ENCODE measurements at places on chromosomes 2 and 18.

- DNase-seq = no peak
Observed at GRCh38 chr18:24910221-24910620, 441.7 kb downstream of the ZNF521 start.

GRCh38 chr2:199470672-199471442 is 13.1 kb upstream of the SATB2 start:
- no peak for DNase-seq

GRCh38 chr2:120914839-120915521 is 179.3 kb downstream of the GLI2 start:
- DNase-seq = peak; percentile 96

DNA sequence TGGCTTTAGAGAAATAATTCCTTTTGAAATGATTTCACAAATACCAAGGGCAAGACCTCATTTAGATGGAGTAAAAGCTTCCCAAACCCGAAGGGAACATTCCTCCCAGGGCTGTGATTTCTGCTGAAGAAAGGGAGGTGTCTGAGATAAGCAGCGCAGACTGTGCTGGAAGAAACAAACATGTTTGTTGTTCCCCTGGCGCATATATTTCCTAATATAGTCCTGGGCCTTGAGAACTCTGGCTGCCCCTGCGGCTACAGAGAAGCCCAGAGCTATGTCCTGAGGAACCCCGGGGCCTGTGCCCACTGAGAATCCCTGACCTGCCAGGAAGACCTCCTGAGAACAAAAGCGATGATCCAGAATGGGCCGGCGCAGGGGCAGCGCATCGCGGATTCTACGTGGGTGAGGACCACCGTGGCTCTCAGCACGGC is 372.6 kb upstream of the NT5C1B start:
- peak; percentile 33 for DNase-seq

- DNase-seq = no peak
Observed at GRCh38 chr2:59196491-59196890, 955.4 kb upstream of the FANCL start.

DNA sequence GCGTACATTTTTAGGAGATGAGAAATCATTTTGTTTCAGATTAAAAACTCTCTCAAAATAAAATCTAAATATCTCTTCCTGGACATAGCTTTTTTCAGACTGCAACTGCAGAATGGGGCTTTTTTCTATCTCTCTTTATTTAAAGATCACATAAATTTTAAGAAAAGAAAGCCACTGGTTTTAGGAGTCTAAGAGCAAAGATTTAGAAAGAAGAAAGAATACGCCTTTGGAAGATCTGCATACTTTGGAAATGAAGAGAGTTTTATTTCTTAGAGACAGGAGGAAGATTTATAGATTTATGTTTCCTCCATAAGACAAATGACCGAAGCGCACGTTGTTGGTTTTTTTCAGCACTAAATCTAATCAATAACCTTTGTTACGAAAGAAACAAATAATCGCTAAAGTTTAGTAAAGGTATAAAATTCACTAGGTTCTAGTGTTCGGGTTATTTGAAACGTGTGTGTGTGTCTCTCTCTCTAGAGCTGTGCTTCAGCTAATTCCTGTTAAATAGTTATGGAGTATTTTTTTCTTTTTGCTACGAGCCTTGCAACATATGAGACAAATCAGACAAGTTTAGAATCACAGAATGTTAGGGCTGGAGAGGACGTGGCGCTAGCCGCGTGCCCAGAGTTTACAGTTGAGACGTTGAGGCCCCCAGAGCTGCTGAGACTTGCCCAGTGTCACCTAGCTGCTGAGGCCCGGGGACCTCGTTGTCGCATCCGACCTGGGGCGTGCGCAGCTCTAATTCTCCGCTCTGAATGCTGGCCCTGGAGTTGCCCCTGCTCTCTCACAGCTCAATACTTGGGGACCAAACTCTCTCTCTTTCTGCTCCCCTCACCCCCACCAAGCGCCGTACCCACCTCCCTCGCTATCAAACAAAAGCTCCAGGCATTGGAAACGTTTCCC is 69.9 kb downstream of the CTAGE1 start:
- peak; percentile 73 for DNase-seq

DNA sequence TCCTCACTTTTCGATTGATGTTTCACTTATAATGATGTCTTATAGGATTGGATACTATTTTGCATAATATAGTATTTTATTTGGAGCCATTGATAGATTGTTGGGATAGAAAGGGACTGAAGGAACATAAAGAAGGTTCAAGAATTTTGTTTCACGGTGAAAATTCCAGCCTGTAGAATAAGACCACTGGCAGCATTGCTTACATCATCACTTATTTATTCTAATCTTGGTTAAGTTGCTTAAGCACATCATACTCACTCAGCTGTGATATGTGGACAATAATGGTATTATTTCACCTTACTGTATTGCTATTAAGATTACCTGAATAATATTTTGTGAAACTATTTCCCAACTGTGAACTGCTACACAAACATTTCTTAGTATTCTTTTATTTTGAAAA is 118.3 kb downstream of the FIGN start:
- DNase-seq = no peak

DNA sequence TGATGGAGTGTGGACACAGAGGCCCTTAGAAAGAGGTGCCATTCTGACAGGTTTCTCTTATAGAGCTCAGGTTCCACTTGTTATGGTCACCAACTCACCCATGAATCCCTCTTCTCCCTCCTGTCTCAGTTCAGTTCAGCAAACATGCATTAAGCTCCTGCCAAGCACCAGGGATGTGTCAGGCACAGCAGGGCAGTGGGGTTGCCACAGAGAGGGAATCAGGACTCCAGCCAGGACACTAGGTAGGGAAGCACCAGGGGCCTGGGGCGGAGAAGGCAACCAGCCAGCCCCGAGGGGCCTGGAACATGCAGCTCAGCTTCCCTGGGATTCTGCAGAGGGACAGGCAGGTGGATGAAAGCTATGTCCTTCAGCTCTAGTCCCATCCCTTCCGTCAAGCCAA is 44.6 kb downstream of the TOGARAM2 start:
- no peak for DNase-seq

DNA sequence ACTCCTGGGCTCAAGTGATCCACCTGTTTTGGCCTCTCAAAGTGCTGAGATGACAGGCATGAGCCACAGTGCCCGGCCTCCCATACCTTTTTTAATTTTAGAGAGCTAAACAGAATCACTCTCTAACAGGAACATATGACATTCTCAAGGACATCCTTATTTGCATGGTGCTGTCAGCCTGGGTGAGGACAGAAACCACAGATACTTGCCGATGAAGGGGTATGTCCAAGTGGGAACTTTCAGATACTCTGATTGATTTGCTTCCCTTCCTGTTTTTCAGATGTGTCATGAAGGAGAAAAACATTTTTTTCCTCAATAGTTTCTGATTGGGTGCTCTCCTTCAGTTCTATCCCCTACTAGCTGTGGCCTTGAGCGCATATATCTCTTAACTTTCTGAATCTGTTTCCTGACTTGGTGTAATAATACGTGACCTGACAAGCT is 49.6 kb downstream of the MYO3B start:
- no peak for DNase-seq

- DNase-seq = no peak
Observed at GRCh38 chr2:174529916-174530315, 43.1 kb upstream of the GPR155 start.

- no peak for DNase-seq
Observed at GRCh38 chr2:42386682-42387081, 25.7 kb upstream of the COX7A2L start.

- no peak for DNase-seq
Observed at GRCh38 chr2:219609149-219609750, 11.6 kb downstream of the STK11IP start.

- DNase-seq = peak; percentile 87
Observed at GRCh38 chr2:24360050-24360962, at the start of gene ITSN2. Gene ITSN2, minus strand, starts transcription at chr2:24360536. Its CDS starts 32,454 bp downstream, at chr2:24328082.
